ENCODE measurements at places on chromosomes 6 and 20.

GRCh38 chr6:136030131-136030530 is 178.6 kb downstream of the PDE7B start:
- no peak for DNase-seq

- no peak for DNase-seq
Observed at GRCh38 chr6:81786150-81786549, 33.7 kb upstream of the TENT5A start.

DNA sequence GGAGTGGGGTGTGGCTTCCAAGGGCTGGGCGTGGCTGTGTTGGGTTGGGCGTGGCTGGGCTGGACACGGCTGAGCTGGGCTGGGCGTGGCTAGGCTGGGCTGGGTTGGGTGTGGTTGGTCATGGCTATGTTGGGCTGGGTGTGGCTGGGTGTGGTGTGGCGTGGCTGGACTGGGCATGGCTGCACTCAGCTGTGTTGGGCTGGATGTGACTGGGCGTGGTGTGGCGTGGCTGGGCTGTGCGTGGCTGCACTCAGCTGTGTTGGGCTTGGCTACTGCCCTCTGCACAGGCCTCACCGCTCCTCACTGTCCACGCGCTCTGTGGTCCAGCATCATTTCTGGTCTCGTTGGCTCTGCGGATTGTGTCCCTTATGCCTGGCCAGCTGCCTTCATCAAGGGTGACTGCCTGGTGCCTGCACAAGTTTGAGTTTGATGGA is 43.5 kb upstream of the SLCO4A1 start:
- no peak for DNase-seq

DNA sequence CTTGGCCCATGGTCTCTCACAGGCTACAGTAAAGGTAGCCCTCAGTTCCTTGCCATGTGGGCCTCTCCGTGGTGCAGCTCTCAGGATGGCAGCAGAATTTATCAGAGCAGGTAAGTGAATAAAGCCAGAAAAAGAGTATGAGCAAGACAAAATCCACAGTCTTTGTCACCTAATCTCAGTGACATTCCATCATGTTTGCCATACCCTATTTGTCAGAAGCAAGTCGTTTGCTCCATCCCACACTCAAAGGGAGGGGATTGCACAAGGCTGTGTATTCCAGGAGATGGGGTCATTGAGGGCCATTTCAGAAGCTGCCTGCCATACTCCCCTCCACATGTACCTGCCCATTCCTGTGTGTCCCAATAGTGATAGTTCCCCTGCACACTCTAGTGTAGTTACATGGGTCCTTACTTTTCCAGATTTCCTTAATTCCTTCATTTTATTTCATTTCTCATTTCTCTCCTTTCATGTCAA is 24.2 kb downstream of the ISM1 start:
- DNase-seq, result no peak

DNA sequence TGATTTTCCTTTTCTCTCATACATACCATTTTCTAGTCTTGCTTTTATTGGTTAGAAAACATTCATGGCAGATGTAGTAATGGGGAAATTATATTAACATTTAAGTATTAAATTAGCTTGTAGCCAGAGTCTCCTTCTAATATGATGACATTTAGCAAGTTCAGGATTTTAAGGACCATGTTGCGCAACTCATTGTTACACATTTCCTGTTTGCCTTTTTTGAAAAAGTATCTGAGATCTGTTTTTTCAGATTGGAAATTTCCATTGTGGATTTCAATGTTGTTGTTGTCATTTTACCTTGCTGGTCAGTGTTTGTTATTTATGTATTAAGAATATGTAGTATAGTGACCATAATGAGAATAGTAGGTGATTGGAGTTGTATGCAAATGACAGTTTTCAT is 38.7 kb downstream of the CDKAL1 start:
- no peak for DNase-seq

GRCh38 chr6:94350833-94351232 is 931.5 kb upstream of the EPHA7 start:
- DNase-seq, result no peak

Measured in stimulated activated CD8-positive, alpha-beta memory T cell treated with anti-CD3 and anti-CD28 coated beads, Interleukin-4, amount 100 ng/mL, for 48 hours (primary cell).